ENCODE measurements at places on chromosomes 16 and 17. TPM values are rescaled to one million over a fixed set of nuclear protein-coding genes. Genes with fewer than 3 reads are reported as not detected.

GRCh38 chr16:22938647-22939046 lies 124.7 kb downstream of the HS3ST2 start:
- H3K27me3 ChIP-seq: no peaks in the 10 kb centered on the region
- no peak overlapping the region for H3K27ac ChIP-seq
- no peaks in the 10 kb centered on the region for H3K4me1 ChIP-seq
- no peak for DNase-seq

GRCh38 chr17:49949634-49950033 lies 19.4 kb upstream of the DLX4 start:
- no peaks in the 10 kb centered on the region for H3K27me3 ChIP-seq
- H3K27ac ChIP-seq: no peak overlapping the region
- H3K4me3 ChIP-seq: no peak overlapping the region
- DNase-seq: no peak
- no peaks in the 10 kb centered on the region for H3K36me3 ChIP-seq

The MPP2 gene
- total RNA-seq: 0.71 TPM

The CDRT15L2 gene
- not detected for total RNA-seq

The TEKT3 gene
- total RNA-seq: 0.37 TPM

Measured in naive thymus-derived CD4-positive, alpha-beta T cell (primary cell).